ENCODE measurements at places on chromosomes 11 and 22. TPM values are rescaled to one million over a fixed set of nuclear protein-coding genes. Genes with fewer than 3 reads are reported as not detected.

The HTR3A gene
- total RNA-seq = 0.31 TPM

GRCh38 chr22:49159711-49160110 is 668.0 kb downstream of the BRD1 start:
- no peak for DNase-seq

The HSPB2 gene
- total RNA-seq = 0.31 TPM

The MYOD1 gene
- not detected for total RNA-seq

GRCh38 chr11:36235750-36236149 is 53.5 kb downstream of the COMMD9 start:
- DNase-seq = no peak
